HS-5 (cell line): ENCODE measurements at places on chromosomes 7 and 10.
A peak's percentile ranks its signal among the peaks of the same experiment; 100 is the strongest.

- DNase-seq = no peak
Observed at GRCh38 chr7:155763691-155764437, 48.4 kb downstream of the SHH start.

DNA sequence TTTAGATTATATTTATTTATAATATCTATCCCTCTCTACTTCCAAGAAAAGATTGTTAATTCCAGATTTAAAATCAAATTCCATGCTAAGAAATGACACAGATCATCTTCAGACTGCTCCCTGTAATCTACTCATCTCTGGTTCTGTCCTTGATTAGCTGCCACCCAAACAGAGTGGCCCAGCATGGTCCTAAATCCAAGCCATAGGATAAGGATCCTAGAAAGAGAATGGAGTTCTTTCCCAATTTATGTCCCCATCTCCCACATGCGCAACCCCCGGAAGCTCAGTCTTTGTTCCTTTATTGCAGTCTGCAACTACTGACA lies 23.4 kb upstream of the HDAC9 start:
- no peak for DNase-seq

DNA sequence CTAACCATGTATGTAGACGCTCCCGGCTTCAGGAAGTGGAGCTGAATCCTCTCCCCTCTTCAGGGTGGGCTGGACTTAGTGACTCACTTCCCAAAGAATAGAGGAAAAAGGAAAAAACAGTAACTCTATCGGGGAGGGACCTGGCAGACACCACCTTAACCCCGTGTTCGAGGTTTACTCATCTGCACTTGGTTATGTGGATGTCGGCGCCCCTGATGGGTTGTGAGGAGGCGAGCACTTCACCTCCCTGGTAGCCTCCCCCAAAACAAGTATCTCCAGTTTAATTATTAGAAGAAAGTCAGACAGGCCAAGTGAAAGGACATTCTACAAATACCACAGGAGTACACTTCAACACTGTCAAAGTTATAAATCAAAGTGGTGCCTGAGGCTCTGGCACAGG lies 559.7 kb downstream of the TCERG1L start:
- no peak for DNase-seq

- peak; percentile 95 for DNase-seq
Observed at GRCh38 chr10:77505431-77506334, 131.9 kb downstream of the KCNMA1 start.

DNA sequence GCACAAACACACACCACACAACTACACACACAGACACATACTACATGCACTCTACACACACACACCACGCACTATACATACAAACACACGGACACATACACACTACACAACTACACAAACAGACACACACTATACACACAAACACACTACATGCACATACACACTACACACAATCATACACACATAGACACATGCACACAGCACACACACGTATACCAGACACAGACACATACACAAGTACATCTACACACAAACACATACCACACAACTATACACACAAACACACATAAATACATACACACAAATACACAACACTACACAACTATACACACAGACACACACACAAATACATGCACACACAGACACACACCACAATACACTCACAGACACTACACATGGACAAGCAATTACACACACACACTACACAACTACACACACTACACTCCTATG lies 4.6 kb downstream of the GPR15LG start:
- no peak for DNase-seq

- no peak for DNase-seq
Observed at GRCh38 chr10:117462816-117463544, 79.6 kb upstream of the EMX2 start.
